ENCODE measurements at places on chromosomes 5 and 9.

GRCh38 chr5:114634967-114635901 is 273.4 kb downstream of the KCNN2 start:
- DNase-seq = no peak

DNA sequence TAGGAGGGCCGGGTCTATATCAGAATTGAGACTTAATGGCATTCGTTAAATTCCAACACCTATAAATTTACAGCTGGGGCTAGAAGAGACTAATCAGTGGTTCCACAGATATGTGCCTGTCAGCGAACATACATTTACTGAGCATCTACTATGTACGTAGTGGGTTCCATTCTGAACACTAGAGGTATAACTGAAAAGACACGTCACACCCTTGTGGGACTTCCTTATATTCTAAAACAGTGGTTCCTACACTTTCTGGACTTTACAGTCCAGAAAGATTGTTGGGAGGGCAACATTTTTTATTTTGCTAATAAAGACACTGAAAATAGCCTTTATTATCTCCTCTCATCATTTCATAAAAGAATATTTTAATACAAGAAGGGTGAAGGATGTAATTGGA is 140.5 kb downstream of the SCAMP1 start:
- no peak for DNase-seq

- no peak for DNase-seq
Observed at GRCh38 chr5:37055383-37055990, 178.9 kb downstream of the NIPBL start.

GRCh38 chr5:131226899-131227298 is 37.0 kb upstream of the CDC42SE2 start:
- no peak for DNase-seq

DNA sequence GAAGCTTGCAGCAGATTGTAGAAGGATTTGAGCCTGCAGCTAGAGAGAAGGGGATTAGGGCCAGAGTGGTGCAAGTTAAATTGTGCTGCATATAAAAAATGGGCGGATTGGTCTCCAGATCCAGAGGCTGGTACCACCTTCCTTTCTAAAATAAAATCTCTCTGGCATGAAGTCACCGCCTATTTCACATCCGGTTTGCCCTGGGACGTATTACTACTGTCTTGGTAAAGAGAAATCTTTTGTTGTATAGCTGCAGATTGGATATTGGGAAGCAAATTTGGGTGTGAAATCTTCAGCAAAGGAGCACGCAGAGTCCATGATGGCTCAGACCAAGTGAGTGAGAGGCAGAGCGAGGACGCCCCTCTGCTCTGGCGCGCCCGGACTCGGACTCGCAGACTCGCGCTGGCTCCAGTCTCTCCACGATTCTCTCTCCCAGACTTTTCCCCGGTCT is at the start of gene GABRA1:
Gene GABRA1, plus strand, starts transcription at position 180 of the 451 bp plus-strand sequence. CDS start 2,691 bp downstream, outside the sequence.
- no peak for DNase-seq

DNA sequence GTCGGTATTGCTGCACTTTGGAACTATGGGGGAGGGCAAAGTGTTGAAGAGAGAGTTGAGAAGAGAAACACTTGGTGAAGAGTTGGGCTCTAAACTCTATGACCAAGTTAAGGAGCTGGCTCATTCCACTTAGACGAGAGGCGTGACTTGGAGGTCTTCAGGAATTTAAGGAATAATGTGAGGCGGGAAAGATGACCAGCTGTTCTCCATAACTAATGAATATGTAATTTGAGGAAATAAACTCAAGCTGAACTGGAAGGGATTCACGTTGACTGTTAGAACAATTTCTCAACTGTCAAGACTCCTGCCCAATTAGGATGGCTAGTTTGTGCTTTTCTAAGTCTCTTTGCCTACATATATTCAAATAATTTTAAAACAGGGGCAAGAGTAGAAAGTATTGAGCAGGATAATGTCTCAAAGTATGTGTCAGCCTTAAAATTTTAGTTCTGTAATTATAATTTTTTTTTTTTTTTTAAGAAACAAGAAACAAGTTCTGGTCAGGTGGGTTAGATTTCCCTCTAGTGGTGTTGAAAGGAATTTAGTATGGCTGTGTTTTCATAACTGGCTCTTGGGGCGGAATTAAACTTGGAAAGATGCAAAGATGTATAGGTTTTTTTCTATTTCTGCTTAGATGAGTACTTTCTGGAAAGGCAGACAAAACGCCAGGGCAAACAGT is 33.4 kb downstream of the TMEM252 start:
- DNase-seq = no peak

DNA sequence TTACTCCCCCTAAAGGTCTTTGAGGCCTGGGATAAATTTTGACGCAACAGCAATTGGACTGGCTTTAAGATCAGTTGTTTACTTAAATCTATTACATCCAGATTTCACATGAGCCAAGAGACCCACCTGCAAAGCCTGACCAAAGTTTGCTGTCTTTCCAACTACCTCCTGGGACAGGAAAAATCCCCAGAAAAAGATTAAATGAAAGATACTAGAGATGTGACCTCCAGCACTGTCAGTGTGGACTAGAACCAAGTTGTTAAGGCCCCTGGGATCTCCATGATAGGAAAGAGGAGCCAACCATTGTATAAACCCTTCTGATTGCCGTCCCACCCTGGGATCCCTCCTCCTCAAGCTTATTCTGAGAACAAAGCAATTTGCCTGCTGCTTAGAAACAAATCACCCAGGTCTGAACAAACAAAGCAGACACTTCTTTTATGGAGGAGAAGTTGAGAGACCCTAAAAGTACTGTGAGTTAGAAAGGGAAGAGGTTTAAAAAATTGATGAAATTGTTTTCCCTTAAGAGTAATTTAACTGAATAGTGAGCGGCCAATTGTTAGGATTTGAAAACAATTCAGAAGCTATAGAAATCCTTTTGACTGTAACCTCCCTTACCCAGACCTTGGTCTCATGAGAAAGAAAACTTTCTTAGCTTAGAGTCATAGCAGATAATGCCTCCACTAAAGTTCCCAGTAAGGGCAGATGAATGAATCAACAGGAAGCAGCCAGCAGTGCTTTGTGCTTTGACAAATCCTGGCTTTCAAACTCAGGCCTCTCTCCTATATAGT is 255.2 kb downstream of the TMEM167A start:
- no peak for DNase-seq

DNA sequence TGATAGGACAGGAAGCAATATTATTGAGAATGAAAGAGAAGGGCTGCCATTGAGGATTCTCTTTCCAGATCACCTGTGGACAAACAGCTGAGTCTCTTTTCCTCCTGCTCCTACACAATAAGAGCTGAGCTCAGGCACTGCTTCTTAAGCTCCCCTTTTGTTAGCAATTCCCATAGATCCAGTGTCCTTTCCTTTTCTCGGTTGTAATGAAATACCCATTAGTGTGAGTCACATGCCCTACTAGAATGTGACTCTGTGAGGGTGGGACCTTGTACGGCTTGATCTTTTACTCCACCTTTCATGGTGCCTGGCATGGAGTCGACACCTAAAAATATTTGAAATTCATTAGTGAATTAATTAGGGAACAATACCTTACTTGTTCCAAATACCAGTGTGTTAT is 269.2 kb downstream of the NR3C1 start:
- no peak for DNase-seq

GRCh38 chr9:131481441-131482342 is 21.0 kb upstream of the POMT1 start:
- DNase-seq = no peak

- no peak for DNase-seq
Observed at GRCh38 chr5:56569076-56569475, 246.3 kb upstream of the MAP3K1 start.

- DNase-seq = no peak
Observed at GRCh38 chr9:116178481-116179211, 25.1 kb downstream of the PAPPA start.

- no peak for DNase-seq
Observed at GRCh38 chr5:146623666-146624065, 107.7 kb upstream of the GPR151 start.

DNA sequence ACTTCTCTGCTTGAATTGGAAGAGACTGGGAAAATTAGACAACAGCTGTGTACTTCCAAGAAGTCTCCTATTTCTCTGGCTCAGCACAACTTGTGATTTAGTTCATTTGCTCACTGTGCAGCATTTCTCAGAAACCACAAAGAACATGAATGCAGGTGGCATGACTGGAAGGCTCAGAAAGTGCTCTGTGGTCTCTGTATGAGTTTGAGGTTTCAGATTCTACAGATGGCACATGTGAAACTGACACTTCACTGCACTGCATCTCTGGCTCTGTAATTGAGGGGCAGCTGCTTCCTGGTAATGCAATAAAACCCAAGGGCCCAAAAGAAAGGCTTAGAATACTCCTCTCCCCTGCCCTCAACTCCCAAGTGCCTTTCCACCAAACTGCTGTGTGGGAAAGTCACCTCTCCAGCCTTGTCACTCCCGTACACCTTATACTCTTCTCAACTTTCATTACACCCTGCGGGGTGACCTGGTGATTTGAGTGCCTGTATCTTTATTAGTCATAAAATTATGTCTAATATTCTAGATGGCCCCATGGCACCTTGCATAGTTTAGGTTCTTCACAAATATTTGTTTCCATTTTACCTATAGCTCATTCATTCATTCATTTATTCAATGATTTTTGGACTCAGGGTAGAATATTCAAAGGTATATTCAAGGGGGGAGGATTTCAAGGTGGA is 82.5 kb downstream of the ESM1 start:
- no peak for DNase-seq

GRCh38 chr5:170238456-170239196 is 5.8 kb downstream of the C5orf58 start:
- DNase-seq = no peak

GRCh38 chr5:167934551-167934971 is 356.9 kb upstream of the WWC1 start:
- DNase-seq = no peak

GRCh38 chr9:100277166-100277979 is 75.4 kb downstream of the TEX10 start:
- DNase-seq = no peak

- DNase-seq = no peak
Observed at GRCh38 chr9:35407846-35408245, 82.1 kb upstream of the RUSC2 start.

DNA sequence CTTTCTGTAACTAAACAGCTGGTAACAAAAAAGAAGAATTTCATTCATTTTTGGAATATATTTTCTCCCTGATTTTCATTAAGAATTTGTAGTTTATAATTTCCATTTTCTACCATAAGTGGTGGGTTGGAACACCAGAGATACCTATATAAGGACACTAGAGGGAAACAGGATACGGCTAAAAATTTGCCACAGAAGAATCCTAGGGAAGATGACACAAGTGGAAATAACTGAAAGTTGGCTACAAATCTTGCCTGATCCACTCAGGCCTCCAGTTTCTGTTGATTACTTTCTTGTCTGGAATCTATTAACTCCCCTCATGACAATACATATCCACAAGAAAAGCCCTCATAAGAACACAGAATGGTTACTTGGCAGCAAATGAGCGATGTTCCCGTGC is 46.8 kb downstream of the FREM1 start:
- DNase-seq = no peak

GRCh38 chr9:126984969-126985368 is 70.4 kb downstream of the RALGPS1 start:
- DNase-seq = no peak

GRCh38 chr9:130937146-130938076 is 1.6 kb downstream of the FIBCD1 start:
- DNase-seq = no peak

DNA sequence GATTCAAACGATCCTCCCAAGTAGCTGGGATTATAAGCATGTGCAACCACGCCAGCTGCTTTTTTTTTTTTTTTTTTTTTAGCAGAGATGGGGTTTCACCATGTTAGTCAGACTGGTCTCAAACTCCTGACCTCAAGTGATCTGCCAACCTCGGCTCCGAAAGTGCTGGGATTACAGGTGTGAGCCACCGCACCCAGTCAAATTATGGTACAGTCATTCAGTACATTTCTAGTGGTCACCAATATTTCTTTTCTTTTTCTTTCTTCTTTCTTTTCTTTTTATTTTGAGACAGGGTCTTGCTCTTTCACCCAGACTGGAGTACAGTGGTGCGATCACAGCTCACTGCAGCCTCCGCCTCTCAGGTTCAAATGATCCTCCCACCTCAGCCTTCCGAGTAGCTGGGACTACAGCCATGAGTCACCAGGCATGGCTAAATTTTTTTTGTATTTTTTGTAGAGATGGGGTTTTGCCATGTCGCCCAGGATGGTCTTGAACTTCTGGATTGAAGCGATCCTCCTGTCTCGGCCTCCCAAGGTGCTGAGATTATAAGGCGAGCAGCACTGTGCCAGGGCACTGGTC is 25.4 kb upstream of the DCP2 start:
- DNase-seq = no peak

DNA sequence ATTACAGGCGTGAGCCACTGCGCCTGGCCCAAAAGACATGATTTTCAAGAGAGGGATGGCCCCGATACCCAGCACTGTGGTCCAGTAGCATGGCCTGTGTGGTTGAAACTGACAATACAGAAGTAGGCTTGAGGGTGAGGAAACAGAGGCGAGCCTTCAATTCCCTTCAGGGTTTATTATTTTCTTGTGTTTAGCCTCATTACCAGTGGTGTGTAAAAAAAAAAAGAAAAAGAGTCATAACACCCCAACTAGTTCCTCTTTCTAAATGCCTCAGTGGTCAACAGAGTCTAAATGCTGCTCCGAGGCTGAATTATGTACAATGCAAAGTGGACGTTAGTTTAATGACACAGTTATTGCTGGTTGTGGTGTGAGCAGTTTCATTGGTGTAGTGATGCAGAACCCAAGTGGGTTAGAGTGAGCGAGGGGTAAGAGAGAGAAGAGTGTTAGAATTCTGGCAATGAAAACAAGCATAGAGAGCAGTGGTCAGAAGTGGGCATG is 58.8 kb downstream of the SNX30 start:
- no peak for DNase-seq

DNA sequence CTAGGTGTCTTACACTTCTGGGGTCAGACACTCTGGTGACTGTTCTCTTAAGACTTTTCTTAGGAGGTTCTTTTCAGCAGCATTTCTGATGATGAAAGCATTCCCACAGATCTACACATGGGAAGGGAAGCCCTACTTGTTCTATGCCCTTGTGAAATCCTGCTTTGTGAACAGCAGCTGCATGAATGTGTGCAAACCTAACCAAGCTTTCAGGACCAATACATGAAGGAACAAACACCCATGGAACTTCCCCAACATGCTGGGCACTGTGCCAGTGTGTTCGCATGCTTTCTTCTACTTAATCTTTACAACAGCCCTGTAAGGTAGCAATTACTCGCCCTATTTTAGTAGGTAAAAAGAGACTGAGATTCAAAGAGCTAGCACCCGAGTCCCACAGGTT is 439.9 kb upstream of the KLF4 start:
- DNase-seq = no peak

- DNase-seq = no peak
Observed at GRCh38 chr9:84305497-84306131, 34.9 kb downstream of the SLC28A3 start.

DNA sequence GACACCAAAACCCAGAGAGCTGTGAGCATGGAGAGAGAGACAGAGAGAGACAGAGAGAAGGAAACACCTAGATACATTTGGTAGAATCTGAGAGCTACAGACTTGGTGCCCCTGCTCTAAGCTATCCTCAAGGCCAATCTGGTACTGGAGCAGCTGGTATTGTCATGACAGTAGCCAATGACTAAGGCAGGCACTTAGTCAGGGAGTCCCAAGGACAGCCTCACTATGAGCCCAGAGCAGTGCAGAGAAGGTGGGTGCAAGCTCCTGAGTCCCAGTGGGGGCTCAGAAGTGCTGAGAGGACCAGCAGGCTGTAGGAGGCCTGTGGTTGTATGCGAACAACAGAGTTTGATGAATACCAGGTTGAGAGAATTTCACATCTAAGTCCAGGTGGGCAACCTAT is 300.4 kb upstream of the ZNF608 start:
- DNase-seq = no peak

- DNase-seq = no peak
Observed at GRCh38 chr5:40017135-40017534, 592.4 kb upstream of the DAB2 start.

- no peak for DNase-seq
Observed at GRCh38 chr5:8550921-8551320, 682.0 kb downstream of the MTRR start.

Measured in activated naive CD4-positive, alpha-beta T cell (primary cell).